KG1 (cell line): ENCODE measurements at places on chromosomes 1 and 21.
A peak's percentile ranks its signal among the peaks of the same experiment; 100 is the strongest.

DNA sequence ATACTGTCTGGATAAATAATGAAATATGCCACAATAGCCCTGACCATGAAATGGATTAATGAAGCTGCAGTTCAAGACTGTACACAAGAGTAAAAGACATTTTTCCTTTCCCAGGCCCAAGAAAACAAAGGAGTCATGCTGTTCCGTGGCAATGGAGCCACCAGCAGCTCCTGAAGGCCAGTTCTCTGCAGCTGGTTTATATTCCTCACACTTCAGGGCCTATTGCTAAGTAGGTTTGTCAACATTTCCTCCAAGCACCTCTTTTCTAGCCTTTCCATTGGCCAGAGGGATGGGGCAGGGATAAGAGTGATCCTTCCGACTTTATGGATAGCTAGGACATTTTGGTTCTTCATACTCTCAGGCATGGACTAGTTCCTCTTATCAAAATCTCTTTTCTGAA lies 24.2 kb upstream of the RGL1 start:
- DNase-seq, result no peak

DNA sequence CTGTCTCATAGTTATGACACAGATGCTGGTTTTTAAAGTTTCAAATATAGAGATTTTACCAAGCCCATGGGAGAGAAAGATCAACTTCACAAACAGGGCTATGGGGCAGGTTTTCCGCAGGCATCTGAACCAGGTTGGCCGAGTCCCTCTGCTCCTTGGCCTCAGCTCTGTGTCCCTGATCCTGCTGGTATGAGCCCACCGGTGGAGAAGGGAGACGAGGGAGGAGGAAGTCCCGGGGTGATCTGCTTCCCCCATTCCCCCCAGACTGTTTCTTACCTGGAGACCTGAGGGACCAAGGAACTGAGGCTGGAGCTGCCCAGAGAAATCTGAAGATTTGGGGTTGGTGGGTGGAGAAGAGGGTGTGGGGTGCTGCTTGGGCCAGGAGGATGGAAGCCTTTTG lies 28.9 kb upstream of the BTG2 start:
- DNase-seq, result no peak

GRCh38 chr1:113576271-113576670 lies 183.0 kb downstream of the PHTF1 start:
- DNase-seq, result no peak

GRCh38 chr1:119227456-119227855 lies 87.0 kb upstream of the WARS2 start:
- DNase-seq, result no peak

- no peak for DNase-seq
Measured at GRCh38 chr1:32618673-32619221, 31.6 kb downstream of the ZBTB8OS start.

GRCh38 chr1:89880679-89881078 lies 59.8 kb downstream of the LRRC8D start:
- no peak for DNase-seq

DNA sequence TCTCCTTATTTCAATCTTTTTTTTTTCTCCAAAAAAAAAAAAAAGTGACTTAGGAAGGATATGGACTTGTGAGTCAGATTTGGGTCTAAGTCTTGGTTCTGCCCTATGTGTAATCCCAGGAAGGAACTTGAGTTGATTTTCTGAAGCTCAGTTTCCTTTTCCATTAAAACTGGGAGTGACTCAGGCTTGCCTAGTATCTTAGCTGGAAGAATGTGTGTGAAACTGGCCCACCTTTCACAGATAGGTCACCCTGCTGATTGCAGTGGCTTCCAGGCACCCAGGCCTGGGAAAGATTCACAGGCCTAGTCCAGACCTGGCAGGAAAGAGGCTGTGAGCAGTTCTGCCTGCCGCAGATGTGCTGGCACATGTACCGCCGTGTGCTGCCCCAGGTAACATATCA lies 218.3 kb upstream of the HOOK1 start:
- DNase-seq, result no peak

DNA sequence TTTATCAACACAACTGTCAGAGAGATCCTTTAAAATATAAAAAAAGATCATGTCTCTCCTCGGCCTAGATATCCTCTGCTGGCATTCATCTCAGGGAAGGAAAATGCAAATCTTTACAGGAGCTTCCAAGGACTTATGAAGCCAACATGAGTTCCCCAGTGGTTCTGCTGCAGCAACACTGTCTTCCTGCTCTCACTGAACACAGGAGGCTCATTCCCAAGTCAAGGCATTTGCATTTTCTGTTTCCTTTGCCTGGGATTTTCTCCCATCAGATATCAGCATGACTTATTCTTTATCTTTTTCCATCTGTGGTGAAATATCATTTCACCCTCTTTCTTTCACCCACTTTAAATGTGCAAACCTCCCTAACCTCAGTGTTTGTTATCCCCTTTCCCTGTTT lies 513.8 kb upstream of the ZP4 start:
- no peak for DNase-seq

DNA sequence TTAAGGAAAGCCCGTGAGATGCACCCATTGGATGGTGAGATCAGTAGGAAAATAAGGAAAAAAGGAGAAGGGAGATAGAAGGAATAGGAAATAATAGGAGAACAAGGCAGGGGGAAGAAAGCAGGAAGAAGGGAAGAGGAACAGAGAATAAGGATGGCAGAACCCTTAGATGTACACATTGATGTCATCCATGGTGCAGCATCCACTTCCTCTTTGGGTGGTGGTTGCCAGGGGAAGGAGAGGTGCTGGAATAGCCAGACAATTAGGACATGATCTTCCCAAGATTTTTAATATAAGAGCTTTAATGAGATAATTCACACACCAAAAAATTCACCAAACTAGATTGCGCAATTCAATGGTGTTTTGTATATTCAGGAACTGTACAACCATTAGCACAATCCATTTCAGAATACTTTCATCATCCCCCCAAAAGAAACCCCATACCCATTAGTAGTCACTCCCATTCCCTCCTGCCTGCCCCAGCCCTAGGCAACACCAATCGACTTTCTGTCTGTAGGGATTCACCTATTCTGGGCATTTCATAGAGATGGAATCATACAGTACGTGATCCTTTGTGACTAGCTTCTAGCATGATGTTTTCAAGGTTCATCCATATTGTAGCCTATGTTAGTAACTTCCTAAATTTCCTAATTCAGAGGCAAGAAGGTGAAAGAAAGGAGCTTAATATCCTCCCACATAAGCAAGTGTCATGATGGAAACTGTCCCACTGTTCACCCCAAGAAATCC lies 121.4 kb downstream of the PLXNA2 start:
- no peak for DNase-seq

DNA sequence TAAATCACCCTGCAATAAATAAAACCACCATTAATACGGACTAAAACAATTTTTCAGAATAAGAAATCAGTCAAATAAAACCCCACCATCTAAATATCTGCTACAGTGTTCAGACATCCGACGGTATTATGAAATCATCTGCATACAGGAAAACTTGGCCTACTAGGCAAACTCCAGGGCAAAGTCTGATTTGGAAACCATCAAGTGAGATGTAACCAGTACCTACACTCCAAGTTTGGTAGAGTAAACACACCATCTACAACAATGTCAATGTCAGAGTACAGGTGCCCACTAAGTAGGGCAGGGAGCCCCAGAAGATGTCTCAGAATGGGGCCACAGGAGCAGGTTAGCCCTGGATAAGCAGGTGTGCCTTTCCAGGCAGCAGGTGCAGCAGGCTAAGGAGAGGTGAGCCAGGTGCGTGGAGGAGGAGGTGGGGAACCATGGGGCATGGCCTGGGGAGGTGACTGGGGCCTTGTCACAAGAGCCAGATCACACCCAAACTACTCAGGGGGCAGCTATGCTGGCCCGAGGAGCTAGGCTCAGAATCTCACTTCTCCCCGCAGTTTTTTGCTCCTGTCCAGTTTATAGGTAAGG lies 59.6 kb downstream of the CAPZB start:
- no peak for DNase-seq

DNA sequence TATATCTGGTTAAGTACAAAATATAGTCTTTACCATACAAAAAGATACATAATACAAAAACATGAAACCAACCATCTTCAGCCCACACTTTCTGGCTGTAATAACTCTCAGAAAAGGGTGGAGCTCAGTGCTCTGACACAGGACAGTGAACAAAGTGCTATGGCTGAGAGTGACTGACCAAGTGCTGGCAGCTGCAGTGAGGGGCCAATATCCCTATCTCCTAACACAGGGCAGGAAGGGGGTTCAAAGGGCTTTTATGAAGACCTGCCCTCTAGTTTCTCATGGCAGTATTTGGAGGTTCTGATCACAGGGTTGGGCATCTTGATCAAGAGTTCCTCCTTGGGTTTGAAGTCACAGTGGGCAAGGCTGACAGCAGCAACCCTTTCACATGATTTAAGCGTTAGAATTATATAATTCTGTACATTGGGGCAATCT lies 3.9 kb downstream of the TXNIP start:
- DNase-seq, result no peak

DNA sequence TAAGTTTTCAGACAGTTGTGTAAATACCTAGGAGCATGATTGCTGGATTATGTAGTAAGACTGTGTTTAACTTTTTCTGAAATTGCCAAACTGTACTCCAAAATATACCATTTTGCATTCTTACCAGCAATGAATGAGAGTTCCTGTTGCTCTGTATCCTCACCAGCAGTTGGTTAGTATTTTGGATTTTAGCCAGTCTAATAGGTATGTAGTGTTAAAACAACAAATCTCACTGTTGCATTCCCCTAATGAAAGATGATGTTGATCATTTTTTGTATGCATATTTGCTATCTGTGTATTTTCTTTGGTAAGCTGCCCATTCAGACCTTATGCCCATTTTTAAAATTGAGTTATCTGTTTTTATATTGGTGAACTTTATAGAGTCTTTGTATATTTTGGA lies 89.9 kb downstream of the RASAL2 start:
- no peak for DNase-seq

GRCh38 chr1:56072310-56072709 lies 507.1 kb downstream of the PLPP3 start:
- DNase-seq, result no peak

DNA sequence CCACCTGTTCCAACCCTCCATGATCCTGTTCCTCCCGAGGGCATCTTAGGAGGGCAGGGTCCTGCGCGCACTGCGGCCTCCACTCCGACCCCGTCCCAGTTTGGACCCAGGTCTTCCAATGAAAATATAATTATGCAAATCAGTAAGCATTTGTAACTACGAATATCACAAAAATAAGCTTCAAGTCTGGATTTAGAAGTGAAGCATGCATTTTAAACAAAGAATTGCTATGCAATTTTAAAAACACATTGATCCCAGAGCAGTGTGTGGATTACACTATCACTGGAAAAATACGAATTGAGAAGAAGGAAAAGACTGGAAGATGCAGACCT lies 673 bp downstream of the PRMT2 start:
- no peak for DNase-seq

DNA sequence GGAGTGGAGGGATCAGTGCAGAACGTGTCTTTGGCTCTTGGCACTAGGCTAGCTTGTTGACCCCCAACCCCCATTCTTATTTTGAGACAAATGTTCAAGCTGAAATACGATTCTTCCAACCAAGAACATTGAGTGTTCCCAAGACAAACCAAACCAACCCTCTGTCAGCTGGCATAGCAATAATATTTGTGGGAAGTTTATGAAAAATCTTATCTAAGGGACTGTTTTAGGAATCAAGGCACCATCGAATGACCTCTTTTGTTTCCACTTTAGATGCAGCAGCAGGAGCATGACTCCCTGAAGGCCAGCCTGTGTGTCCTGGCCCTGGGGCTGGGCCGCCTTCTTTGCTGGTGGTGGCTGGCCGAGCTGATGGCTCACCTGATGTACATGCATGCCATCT lies 89.2 kb downstream of the HHAT start:
- DNase-seq, result no peak

- DNase-seq, result peak; percentile 35
Measured at GRCh38 chr1:8821084-8821483, 3.6 kb upstream of the RERE start.

DNA sequence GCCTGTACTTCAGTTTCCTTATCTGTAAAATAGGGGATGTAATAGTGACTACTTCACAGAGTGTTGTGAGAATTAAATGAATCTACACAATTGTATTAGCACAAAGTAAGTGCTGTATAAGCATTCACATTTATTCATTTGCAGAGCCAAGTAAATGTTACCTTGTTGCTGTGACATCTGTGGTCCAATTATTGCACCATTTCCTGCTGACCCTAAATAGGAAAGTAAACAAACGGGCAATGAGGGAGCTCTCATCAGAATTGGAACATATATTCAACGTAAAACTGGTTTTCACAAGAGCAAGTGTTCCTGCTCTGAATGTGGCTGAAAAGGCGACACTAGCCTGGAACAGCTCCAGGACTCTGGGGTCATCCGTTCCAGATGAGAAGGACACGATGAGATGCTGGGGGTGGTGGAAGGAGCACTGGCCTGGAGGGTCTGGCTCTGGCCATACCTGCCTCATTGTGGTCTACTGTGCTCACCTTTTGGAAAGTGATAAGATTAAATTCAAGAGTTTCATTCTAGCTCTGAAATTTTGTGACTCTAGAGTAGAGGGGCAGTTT lies 34.5 kb downstream of the PROX1 start:
- DNase-seq, result no peak

DNA sequence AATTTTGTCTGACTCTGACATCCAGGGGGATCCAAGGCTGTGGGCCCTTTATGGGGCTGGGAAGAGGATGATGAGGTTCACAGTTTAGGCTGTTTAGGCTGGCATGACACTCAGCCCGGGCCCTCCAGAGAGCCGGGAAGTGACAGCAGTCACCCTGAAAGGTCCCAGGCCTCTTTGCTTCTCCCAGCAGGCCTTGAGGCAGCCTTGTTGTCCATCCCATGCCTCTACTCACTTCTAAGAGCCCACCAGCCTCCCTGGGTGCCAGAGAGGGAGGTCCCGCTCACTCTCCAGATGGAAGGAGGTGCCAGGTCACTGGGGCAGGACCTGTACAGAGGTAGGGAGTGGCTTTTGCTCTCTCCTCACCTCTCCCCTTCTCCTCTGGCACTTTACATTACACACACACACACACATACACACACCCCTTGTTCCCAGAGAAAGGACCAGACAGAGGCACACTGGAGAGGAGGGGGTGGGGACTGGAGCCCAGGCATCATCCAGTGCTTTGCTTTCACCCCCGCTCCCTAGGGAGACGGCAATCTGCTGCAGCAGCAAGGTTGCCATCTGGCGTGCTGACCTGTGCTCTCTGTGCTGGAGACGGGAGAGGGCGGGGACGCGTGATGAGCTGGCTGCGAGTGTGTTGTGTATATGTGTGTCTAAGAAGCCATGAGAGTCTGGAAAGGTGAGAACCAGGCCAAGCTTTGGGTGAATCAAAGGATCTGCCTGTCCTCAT lies 4.6 kb downstream of the KLHDC8A start:
- DNase-seq, result no peak

DNA sequence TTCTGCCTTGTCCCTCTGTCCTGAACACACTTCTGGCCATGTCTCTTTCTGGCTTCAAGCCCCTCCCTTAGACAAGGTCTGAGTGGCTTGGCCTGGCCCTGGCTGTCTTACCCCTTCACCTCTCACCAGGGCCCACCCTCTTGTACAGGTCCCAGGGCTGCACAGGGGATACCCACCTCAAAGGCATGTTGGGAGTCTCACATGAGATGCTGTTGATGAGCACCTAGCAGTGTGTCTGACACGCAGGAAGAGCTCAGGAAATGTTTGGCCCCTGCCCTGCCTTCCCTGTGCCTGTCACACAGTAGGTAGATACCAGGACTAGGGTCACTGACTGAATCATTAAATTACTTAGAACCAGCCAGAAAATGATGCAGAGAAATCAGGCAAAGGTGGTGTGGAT lies 16.6 kb downstream of the ZNF362 start:
- DNase-seq, result no peak
